Activated CD4-positive, alpha-beta T cell treated with anti-CD3 and anti-CD28 coated beads for 48 hours (primary cell): ENCODE measurements at places on chromosomes 5 and 9.

- DNase-seq, result no peak
Observed at GRCh38 chr9:13295556-13295955, 16.1 kb upstream of the MPDZ start.

- DNase-seq, result no peak
Observed at GRCh38 chr5:39466846-39467245, 42.1 kb upstream of the DAB2 start.

- DNase-seq, result no peak
Observed at GRCh38 chr5:125481506-125482465, 735.3 kb upstream of the ZNF608 start.

GRCh38 chr5:75335486-75335885 is 1.5 kb upstream of the HMGCR start:
- DNase-seq, result no peak

DNA sequence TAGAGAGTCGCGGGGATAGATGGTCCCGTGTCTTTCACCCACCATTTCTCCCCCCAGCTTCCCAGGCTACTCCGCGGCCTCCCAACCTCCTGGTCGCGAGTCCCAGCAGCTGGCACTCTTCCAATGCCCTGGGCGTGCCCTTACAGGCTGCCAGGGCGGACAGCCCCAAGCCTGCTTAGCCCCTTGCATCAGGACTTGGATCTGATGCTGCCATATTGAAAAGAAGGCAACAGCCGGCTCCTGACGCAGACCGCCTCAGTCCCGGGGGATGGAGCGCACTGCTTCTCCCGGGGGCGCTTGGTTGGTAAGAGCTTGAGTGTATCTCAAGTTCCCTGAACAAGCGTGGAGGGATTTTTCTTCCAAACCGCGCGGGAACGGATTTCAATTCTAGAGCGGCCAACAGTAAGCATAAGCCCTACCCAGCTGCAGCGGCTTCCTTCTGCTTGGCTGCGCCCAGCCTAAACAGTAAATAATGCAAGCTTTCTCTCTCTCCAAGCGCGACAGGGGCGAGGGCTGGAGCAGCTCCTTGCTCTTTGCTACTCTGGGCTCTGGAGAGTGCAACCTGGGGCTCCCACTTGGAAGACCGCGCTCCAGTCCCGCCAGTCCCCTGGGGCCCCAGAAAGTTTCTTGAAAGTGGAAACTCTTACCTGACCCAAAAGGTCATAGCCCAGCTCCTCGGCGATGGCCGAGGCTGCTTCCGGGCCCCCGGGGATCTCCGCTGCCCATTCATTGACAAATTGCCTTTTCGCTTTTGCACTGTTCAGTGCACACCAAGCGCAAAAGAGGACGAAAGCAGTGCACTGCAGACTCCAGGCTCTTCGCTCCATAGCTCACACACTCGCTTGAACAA is 607 bp downstream of the PCSK1 start:
- DNase-seq, result no peak

- no peak for DNase-seq
Observed at GRCh38 chr9:18994263-18994916, 38.6 kb downstream of the SAXO1 start.

DNA sequence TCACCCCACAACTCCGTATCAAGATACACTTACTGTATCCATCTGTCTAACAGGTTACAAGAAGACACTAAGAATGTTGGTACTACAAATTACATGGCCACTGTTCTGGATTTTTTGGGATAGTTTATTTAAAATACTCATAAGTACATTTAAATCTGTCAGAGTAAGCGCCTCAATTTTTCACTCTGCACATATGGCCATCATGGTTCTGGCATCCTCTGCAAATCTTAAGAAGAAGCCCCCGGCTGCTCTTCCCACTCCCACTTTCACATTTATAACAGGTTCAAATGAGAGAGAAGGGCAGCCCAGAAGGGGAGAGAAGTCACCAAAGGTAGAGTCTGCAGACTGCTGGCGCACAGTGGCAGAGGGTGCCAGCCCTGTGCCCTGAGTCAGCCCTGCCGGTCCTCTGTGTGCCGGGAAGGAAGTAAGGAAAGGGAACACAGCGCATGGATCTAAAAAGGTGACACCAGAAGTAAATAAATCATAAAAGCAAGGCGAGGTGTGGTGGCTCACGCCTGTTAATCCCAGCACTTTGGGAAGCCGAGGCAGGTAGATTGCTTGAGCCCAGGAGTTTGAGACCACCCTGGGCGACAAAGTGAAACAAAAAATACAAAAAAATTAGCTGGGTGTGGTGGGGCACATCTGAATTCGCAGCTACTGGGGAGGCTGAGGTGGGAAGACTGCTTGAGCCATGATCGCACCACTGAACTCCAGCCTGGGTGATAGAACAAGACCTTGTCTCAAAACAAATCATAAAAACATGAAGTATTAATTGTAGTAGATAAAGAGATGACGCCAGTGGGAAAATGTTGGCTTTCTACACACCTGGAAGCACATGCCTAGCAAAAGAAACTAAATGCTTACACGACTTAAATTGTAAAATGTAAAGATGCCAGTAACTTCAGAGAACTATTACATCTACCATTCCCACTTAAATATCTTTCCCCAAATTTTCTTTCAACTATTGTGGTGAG is 30.0 kb downstream of the RNF130 start:
- DNase-seq, result no peak

GRCh38 chr5:155529362-155529761 is 515.8 kb downstream of the KIF4B start:
- no peak for DNase-seq

GRCh38 chr5:174446446-174446845 is 277.9 kb upstream of the MSX2 start:
- DNase-seq, result no peak

- no peak for DNase-seq
Observed at GRCh38 chr5:145637396-145637795, 197.7 kb downstream of the PRELID2 start.

- no peak for DNase-seq
Observed at GRCh38 chr5:24714746-24715145, 70.0 kb upstream of the CDH10 start.

- DNase-seq, result no peak
Observed at GRCh38 chr5:148085977-148086705, 22.4 kb downstream of the SPINK5 start.

DNA sequence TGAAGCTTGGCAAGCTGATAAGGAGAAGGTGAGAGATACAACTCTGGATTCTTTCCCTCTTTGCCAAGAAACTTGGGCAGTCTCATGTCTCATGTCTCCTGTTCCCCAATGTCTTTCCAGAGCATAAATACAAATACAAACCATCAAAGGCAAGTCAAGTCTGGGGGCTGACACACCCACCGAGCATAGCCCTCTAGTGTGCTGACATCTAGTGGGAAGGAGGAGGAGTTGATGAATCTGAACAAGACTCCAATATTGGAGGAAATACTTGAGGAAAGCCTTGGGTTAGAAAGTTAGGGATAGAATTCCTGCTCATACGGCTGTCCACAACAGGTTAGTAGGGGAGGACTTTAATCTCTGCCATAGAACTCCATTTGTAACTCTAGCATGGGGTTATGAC is 8.6 kb downstream of the MLANA start:
- DNase-seq, result no peak

DNA sequence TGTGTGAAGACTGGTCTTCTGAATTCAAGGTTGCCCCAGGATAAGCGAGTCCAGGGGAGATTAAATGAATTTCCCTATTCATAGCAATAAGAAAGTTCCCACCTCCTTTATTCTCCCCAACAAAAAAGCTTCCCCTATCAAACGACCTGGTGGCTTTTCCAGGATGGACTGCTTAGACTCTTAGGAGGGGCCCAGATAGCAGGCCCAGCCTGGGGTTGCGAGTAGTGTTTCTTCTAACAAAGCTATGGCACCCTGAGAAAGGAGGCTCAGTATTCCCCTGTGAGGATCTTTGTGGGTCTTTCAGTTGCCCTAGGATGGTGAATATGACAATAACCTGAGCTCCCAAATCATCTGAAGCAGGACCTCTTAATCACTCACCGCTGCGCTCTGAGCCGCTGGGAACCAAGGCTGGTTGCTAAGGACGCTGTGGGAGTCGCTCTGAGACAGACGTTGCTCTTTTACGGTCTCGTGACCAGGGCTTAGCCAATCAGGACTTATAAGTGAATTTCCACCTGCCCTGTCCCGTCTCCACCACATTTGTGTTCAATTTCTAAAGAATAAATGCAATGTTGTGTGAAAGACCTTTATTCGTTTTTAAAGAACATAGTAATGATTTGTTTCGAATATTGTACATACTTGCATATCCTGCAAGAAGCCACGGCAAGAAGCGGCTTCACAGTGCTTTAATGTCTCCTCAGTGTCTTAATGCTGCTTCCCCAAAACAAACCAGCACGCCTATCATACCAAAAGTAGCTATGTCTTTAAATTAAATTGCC is at the start of gene TMEM232:
Gene TMEM232 (minus strand): TSS at position 423 of the 776 bp plus-strand sequence. CDS start 59,319 bp downstream, outside the sequence.
- peak; percentile 81 for DNase-seq

- DNase-seq, result no peak
Observed at GRCh38 chr9:16044579-16044881, 491.7 kb downstream of the CCDC171 start.

DNA sequence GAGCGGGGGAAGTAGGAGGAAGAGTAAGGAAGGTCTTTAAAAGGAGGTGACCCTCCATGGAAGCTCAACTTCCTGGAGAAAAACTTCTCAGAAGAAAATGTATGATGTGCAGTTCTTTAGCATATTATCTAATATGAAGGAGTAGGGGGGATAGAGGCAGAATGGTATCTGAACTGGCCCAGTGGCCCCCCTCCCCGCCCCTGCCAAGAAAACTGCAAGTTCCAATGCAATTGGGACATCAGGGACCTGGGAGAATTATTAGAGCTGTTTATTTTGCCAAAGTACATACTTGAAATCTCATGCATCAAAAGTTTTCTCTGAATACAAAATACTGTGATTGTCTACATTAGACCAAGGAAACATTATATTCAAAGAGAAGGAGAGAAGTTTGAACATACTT is 40.6 kb upstream of the GAS1 start:
- no peak for DNase-seq

- no peak for DNase-seq
Observed at GRCh38 chr9:134945509-134946275, 28.0 kb upstream of the FCN1 start.

DNA sequence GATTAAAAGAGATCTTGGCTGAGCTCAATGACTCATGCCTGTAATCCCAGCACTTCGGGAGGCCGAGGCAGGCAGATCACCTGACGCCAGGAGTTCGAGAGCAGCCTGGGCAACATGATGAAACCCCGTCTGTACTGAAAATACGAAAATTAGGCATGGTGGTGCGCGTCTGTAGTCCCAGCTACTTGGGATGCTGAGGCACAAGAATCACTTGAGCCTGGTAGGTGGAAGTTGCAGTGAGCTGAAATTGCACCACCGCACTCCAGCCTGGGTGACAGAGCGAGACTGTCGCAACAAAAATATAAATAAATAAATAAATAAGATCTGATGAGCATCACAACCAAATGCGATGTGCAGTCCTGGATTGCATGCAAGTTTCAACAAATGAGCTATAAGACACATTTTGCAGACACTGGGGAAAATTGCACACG is 8.7 kb upstream of the ENG start:
- DNase-seq, result no peak

DNA sequence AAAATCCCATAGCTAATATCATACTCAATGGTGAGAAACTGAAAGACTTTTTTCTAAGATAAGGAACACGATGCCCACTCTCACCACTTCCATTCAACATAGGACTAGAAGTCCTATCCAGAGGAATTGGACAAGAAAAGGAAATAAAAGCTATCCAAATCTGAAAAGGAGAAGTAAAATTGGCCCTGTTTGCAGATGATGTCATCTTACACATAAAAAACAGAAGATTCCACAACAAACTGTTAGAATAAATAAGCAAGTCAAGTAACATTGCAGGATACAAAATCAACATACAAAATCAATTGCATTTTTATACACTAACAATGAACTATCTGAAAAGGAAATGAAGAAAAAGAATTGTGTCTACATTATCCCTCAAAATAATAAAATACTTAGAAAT is 308.0 kb downstream of the MCTP1 start:
- DNase-seq, result no peak

DNA sequence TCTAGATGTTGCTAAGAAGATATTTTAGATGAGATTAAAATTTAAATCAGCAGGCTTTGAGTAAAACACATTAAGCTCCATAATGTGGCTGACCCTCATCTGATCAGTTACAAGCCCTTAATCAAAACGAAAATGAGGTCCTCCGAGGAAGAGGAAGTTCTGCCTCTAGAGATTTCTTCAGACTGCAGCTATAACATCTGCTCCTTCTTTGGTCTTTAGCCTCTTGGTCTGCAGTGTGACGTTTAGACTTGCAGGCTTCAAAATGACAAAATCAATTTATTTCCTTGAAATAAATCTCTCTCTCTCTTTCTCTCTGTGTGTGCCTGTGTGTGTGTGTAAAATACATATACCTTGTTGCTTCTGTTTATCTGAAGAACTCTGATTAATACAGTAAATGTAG is 1429.8 kb upstream of the CDH9 start:
- no peak for DNase-seq

DNA sequence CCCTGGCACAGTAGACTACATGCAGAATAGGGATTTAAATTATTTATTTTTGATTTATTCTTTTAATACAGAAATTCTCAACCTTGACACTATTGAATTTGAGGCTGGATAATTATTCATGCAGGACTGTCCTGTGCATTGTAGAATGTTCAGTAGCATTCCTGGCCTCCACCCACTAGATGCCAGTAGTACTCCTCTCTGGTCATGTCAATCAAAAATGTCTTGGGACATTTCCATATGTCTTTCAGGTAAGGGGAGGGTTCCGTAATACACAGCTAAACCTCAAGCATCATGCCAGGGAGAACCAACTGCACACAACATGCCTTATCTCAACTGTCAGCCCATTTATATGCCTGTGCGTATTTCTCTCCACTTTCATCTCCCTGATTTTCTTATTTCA is 231.8 kb downstream of the BRINP1 start:
- no peak for DNase-seq

DNA sequence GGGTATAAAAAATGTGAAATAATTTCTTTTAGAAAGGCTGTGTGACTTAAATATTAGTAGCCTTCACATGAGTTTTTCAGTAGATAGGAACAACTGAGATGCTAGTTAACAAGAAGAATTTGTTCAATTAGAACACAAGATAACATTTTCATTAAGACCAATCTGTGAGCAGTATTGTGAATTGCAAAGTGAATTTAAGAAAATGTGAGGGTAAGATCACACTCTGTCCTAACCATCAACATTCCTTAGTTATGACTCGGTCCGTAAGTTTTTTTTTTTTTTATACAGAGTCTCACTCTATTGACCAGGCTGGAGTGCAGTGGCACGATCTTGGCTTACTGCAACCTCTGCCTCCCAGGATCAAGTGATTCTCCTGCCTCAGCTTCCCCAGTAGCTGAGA is 180.2 kb upstream of the EGFLAM start:
- DNase-seq, result no peak

DNA sequence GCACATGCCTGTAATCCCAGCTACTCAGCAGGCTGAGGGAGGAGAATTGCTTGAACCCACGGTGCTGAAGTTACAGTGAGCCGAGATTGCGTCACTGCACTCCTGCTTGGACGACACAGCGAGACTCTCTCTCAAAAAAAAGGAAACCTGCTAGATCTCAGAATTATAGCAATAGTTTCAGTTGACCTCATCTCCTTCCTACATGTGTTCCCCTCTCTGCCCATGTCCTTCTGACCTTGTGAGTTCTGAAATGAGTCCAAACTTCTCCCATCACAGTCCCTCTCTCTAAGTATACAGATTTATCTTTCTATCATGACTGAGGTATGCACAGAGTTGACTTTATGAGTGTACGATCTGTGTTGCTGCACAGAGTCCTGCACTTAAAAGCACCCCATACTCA is 44.6 kb upstream of the SHOC1 start:
- DNase-seq, result no peak
